ENCODE measurements at places on chromosomes 4 and X.

DNA sequence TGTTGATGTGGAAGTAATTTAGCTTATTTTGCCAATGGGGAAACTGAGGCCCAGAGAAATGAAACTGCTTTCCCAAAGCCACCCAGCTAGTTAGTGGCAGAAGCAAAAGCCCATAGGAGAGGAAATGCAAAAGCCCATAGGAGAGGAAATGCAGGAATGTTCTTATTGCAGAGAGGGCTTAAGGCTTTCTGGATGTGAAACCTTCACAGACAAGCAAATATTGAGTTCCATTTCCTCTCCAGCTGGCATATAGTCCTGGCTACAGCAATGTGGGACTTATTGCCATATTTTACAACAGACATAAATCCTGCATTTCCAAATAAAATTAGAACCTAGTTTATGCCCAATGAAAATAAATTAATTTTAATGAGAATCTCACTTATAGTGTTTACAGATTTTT is 69.7 kb downstream of the TMEM154 start:
- DNase-seq, result no peak

DNA sequence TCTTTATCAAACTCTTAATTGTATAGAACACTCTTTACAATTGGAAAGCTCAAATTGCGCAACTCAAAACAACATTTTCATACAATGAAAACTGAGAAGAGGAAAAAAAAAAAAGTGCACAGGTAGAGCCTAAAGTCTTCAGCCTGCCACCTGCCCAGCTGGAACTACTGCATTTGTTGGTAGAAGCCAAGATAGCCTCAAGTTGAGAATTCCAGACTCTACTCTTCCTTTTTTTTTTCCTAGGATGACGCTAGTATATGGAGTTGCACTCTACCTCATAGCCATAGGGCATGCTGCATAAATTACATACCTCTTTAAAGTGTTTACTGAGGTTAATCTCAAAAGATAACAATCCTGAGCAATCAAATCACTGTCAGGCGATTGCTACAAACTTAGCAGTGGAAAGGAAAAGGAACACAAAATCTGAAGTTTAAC is 13.6 kb downstream of the ABCG2 start:
- DNase-seq, result no peak

GRCh38 chrX:98607739-98608138 is 1724.0 kb downstream of the RPA4 start:
- no peak for DNase-seq

- no peak for DNase-seq
Measured at GRCh38 chrX:54435121-54435520, 5.1 kb upstream of the TSR2 start.

GRCh38 chrX:9337046-9337445 is 127.8 kb upstream of the TBL1X start:
- peak; percentile 74 for DNase-seq

- DNase-seq, result no peak
Measured at GRCh38 chr4:23789762-23790161, 100.1 kb downstream of the PPARGC1A start.

- no peak for DNase-seq
Measured at GRCh38 chr4:24813732-24814131, 18.4 kb downstream of the SOD3 start.

- peak; percentile 43 for DNase-seq
Measured at GRCh38 chr4:155822572-155822971, 43.5 kb downstream of the ASIC5 start.

DNA sequence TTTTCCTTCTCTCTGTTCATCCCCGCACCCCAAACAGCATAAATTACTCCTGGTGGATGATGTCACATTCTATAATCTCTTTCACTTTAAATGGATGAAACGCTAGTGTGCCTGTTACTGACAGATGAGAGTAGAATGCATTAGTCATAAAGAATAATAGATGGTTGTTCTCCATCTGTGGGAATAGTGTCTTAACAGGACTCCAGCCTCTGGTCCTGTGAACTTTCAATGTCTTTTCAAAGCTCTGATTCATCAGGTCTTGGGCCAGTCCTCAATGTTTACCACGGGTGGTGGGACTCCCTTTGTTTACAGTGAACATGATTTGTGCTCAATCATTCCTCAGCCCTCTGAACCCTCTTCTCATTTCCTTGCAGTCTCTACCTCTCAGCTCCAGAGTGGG is 182.6 kb downstream of the GABRB1 start:
- peak; percentile 79 for DNase-seq

- no peak for DNase-seq
Measured at GRCh38 chr4:187160486-187160885, 436.8 kb upstream of the FAT1 start.

GRCh38 chr4:37928426-37929416 is 31.5 kb upstream of the PTTG2 start:
- no peak for DNase-seq

DNA sequence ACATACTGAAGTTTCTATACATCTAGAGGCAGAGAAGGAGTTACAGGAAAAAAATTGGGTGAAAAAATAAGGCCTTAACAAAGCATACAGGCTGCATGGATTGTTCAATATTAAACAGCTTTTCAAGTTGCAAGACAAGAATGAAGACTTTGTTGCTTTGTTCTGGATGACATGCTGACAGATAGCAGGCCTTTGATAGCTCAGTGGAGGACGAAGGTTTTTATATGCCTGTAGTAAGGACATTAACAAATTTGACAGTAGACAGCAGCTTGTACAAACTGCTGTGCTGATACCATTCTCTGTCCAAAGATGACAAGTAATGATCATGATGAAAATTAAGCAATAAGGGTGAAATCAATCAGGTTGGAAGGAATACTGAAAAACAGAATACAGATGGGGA is 309.9 kb downstream of the NKX6-1 start:
- no peak for DNase-seq

DNA sequence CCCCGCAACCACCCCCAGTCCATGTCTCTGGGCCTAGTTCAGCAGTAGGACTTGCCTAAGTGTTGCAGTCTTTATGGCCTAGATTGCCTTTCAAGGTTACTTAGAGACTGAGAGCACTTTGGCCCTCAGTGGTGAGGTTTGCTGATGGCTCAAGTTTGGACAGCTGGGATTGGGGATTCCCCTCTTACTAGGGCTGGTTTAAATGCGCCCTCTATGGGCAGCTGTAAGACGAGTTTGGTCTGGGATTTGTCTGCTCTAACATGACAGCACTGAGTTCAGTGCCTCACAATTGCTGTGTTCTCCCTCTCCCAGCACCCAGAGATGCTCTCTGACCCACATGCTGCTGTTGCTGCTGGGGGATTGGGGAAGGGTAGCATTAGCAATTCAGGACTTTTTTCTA is 23.1 kb downstream of the DACH2 start:
- DNase-seq, result peak; percentile 38

DNA sequence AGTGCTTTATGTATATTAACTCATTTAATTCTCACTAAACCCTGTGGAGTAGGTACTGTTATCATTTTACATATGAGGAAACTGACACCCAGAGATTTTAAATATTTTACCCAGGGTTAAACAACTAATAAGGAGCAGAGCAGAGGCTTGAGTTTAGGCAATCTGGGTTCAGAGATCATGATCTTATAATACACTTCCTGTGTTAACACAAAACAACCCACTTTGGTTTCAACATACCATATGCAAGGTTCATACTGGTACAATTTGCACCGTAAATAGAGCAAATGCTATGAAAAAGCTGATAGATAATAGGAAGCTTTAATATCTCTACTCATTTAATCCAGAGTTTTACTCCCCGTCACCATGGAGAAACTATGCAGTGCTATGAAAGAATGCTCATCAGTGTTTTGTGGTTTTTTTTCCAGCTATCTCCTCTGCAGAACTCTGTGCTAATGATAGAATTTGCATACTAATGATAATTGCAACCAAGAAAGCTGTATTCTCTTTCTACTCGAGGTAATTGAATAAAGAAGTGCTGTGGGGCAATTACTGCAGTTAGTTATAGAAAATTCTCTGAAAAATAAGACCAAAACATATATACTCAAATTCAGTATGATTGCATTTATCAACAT is 138.8 kb upstream of the MAP9 start:
- no peak for DNase-seq

DNA sequence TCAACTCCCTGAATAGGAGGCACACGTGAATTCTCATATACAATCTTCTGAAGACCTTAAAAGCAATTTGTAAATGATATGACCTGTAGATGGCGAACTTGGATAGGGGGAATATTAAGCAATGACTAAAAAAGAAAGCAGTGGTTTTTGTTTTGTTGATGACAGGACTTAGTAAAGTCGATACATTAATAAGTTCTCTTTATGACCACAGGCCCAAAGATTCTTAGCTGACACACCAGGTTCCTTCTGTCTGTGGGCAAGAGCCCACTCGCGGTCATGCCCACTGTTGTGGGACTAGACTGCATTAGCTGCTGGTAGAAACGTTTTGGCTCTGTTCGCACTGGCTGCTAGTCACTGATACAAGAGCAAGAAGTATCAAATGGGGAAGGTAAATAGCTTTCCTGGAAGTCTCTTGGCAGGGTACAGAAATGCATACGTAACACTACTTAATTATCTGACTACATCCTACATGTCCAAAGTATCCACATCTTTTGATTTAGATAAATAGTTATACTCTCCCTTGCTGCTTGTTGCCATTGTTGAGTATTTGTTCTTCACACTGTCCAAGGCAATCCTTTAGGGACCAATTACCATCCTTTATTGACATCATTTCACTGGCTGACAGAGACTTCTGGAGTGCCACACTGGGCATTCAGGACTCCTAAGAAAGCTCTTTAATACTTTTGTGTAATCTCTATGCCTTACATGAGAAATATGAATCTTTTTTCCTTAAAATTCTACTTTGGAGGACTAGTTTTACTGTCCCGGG is 31.0 kb downstream of the ALPK1 start:
- DNase-seq, result peak; percentile 81

DNA sequence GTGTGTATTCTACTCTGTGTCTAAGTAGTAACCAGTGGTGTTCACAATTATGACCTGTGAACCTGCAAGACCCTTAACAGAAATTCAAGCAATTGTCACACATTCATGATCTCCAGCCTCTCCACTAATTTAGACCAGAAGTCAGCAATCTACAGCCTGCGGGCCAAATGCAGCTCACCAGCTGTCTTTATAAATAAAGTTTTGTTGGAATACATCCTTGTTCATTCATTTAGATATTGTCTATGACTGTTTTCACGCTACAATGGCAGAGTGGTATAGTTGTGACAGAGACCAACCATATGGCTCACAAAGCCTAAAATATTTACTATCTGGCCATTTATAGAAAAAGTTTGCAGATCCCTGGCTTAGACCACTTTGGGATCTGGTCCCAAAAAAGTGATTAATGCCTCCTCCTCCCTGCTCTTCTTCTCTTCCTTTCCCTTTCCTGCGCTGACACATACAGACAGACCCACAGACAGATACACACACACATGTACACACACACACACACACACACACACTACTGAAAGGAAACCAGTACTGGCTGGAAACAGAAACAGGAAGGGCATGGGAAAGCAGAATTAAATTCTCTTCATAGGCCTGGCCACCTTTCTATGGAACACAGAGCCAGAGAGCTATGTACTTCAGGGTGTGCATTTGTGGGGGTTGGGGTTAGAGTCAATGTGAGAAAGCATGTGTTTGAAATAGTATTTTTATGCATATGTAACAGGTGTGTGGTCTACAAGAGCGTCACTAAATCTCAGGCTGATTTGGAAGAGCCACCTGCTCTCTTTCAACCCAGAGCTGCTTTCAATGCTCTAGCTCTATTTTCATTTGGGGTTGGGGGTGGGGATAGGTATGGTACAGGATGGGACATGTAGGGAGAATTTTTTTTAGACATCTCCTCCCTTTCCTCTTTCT is 49.7 kb upstream of the TMEM164 start:
- no peak for DNase-seq

DNA sequence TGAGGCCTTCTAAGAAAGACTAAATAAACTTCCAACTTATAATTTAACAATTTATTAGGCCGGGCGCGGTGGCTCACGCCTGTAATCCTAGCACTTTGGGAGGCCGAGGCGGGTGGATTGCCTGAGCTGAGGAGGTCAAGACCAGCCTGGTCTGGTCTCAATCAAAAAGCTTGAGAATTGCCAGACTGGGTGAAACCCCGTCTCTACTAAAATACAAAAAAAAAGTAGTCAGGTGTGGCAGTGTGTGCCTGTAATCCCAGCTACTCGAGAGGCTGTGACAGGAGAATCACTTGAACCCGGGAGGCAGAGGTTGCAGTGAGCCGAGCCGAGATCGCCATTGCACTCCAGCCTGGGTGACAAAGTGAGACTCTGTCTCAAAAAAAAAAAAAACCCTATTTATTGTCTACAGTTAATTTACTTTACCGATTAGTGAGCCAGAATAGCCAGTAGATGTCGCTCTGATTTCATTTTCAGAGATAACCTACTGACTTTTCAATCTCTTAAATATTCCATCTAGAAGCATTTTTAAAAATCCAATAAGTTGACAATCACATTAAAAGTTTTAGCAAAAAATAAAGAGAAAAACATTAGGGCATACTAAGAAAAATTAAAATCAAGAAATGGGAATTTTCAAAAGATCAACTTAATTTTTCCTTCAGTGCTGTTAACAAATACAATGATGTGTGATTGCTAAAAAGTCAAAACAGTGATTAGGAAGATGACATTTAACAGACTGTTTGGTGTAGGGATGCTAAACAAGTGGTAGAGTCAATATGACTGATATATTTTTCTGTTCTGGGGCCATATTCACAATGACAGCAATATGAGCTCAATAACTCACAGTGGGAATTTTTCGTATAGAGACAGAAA is 4.3 kb upstream of the SHROOM3 start:
- peak; percentile 80 for DNase-seq

GRCh38 chr4:89468602-89469001 is 161.0 kb upstream of the GPRIN3 start:
- no peak for DNase-seq

GRCh38 chrX:100645106-100645505 is 1.1 kb downstream of the SRPX2 start:
- DNase-seq, result peak; percentile 36

- no peak for DNase-seq
Measured at GRCh38 chr4:119302073-119302832, 19.7 kb downstream of the FABP2 start.

- DNase-seq, result no peak
Measured at GRCh38 chr4:105594099-105595010, 41.9 kb downstream of the ARHGEF38 start.

- DNase-seq, result no peak
Measured at GRCh38 chrX:13000301-13000811, 25.4 kb downstream of the TMSB4X start.

GRCh38 chr4:136742333-136742732 is 790.0 kb downstream of the PCDH18 start:
- peak; percentile 62 for DNase-seq

GRCh38 chrX:2640436-2641150 is 50.5 kb upstream of the CD99 start:
- no peak for DNase-seq

DNA sequence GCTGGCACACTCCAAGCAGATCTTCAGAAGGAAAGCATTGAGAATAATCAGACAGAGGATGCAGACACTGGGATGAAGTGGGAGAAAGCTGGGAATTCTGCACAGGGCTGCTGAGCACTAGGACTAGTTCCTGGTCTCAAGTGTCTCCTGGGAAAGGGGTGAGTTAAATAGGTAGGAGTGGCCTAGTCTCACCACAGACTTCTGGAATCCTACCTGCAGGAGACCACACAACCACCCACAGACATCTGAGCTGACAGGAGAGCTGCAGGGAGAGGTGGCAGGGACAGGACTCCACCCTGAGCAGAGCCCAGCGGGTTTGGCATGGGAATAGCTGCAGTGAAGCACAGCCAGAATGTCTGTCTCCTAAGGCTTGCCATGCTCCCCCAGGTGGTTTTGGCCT is 95.1 kb upstream of the GALNTL6 start:
- DNase-seq, result no peak

All from adipocyte (in vitro differentiated cells).